ENCODE measurements at places on chromosomes 16 and 17.

GRCh38 chr16:27820646-27821345 lies 242.7 kb downstream of the GSG1L start:
- DNase-seq: no peak

- DNase-seq: peak; percentile 3
Measured at GRCh38 chr16:64089697-64090096, 1032.2 kb downstream of the CDH11 start.

GRCh38 chr16:3030222-3031212 lies 6.2 kb downstream of the BICDL2 start:
- DNase-seq: no peak

GRCh38 chr17:73566905-73567782 lies 77.1 kb downstream of the SDK2 start:
- no peak for DNase-seq

DNA sequence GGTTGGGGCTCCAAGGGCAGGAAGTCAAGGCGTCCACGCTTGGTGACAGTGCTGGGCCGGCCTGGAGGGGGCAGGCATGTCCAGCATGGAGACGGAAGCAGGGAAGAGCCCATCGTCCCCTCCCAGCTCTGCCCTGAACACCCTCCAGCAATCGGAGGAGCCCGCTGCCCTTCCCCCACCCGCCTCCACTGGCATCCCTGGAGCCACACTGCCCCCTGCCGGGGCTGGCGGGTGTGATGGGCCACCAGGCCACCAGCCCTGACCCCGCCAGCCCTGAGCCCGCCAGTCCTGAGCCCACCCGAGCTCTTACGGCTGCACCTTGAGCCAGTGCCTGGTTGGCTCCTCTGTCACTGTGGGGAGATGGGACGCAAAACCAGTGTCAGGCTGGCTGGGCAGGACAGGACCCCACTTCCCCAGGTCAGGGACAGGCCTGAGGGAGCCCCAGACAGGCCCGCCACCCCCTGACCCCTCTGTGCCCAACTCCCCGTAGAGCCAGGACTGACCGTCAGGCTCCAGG lies 4.1 kb upstream of the CDH15 start:
- peak; percentile 58 for DNase-seq

DNA sequence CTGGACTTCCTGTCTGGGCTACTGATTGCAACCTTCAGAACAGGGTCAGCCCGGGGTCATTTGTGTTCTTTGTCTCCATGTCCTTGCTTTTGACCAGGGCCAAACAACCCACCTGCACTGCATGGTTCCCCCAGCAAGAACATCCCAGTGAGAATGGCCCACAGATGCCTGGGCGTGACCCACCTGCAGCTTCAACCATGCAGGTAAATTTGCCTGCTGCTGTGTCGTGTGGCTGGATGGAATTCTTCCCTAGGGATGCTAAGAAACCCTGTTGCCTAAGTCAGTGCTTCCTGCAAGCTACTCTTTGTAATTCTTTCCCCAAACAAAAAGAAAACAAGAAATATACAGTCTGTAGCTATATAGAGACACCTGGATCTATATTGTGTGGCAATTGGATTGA lies 12.5 kb downstream of the CDH13 start:
- DNase-seq: no peak

GRCh38 chr17:67080804-67081203 lies 36.5 kb downstream of the CACNG1 start:
- no peak for DNase-seq

DNA sequence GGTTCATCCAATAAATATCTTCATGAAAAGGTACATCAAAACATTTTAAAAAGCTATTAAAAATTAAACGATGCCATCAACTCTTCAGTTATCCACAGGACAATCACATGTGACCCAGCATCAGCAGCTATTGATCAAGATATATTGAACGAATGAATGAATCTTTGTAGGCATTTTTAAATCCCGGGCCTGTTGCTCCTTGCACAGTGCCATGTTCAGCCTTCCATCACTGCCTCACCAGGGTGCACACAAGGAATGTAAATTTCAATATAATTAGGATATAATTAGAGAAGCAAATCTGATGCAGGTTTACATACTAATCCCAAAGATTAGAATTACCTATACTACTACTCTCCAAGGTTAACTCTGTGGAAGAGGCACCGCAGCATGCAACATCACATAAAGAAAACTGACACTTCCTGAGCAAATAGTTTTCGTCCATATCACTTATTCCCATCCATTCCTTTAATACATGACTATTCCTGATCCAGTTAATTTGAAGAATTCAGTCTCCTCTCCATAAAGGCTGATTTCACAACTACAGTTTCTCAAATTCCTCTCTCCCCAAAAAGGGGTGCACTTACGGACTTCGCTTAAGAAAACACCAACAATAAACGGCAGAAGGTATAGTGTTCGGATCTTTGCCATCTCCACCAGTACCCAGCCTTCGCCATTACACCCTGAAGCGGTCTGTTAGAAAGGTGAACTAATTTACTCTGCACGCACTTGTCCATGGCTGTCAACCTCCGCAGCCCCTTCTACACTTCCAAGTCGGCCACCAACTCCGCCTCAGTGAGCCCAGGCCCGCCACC lies 938 bp downstream of the NCOR1 start:
- DNase-seq: no peak

DNA sequence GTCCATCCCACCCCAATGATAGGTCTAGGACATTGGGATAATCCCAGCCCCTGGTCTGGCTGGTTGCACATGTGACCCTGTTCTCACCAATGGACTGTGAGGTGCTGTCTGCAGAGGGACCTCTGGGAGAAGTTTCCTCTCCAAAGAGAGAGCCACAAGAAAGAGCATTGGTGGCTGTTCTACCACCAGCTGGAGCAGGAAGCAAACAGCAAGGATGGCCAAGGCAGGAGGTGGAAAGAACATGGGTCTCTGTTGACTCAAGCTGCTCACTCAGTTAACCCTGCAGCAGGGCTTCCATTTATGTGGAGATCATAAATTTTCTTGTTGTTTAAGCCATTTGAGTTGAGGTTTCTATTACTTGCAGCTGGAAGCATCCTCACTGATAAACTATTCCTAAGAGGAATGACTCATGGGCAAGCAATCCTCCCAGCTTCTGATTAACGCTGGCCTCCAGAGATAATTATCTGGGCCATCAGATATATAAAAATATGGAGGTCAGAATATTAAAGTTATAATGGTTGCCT lies 52.6 kb downstream of the CYB5B start:
- DNase-seq: no peak

DNA sequence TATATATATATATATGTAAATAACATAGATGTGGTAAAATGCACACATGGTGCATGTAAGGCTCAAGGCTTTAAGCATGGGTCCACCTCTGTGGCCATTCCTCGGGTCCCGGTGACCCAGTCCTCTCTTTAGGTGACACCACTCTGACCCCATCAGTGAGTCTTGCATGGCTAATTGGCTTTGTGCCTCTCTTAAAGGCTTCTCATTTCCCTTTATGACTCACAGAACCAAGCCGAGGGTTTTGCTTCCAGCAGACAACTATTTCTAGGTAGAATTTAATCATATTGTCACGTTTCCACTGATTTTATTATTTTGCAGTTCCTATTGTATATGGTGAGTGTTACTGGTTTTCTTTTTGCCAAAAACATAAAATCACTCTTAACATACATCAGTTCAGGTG lies 59.7 kb downstream of the PLCG2 start:
- DNase-seq: no peak

DNA sequence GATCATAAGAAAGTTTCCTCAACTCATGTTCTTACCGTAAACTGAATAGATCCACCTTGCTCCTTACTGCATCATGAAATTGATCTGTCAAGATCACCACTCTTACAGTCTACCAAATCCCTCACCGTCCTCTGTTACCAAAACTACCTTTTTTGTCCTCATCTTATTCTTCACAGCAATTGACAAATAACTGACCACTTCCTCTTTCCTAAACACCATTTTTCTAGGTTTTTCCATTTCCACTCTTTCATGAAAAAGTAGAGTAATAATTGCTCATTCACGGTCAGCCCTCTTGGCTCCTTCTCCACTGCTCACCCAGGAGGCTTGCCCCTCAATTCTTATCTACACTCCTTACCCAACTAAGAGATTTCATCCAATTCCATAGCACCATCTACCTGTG lies 44.9 kb downstream of the ABCA5 start:
- DNase-seq: peak; percentile 11

DNA sequence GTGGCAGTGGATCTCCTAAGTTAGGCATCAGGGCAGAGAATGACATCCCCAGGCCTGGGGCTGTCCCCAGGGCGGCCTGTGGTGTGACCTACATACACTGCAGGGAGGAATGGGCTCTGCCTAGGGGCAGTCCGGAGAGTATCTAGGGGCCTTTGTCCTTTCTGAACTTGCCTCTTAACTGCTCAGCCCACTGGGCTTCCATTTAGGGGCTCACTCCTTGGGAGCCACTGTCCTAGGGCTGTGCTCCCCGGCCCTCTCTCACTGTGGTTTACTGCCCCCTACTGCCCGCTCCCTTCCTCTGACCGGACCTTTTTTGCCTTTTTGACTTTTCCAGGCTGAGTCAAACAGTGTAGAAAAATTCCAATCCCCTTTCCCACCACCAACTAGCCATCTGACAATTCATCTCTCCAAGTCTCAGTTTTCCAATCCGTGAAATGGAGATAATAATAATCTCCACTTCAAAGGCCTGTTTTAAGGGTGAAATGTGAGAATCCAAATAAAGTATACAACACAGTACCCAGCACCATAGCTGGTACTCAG lies 66.8 kb downstream of the DNAH3 start:
- DNase-seq: peak; percentile 38

GRCh38 chr17:78970834-78971755 lies 8.6 kb downstream of the LGALS3BP start:
- DNase-seq: peak; percentile 80

DNA sequence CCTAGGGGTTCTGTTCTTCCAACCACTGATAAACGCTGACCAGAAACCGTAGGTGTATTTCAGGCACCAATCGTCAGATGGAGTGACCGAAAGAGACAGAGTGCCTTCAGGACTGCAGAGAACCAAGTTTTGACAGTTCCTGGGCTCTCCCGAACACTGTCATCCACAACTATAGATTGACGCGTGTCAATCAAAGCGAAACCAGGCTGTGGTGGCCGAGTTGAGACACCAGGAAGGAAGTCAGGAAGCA lies 11.9 kb upstream of the AURKB start:
- peak; percentile 38 for DNase-seq

- DNase-seq: peak; percentile 71
Measured at GRCh38 chr17:28849281-28849680, 5.5 kb upstream of the ERAL1 start.

- DNase-seq: no peak
Measured at GRCh38 chr17:65772989-65773388, 211.5 kb upstream of the AXIN2 start.

- no peak for DNase-seq
Measured at GRCh38 chr17:80573701-80574100, 29.1 kb downstream of the RPTOR start.

- DNase-seq: peak; percentile 79
Measured at GRCh38 chr17:34314279-34314678, 5.0 kb upstream of the CCL8 start.

DNA sequence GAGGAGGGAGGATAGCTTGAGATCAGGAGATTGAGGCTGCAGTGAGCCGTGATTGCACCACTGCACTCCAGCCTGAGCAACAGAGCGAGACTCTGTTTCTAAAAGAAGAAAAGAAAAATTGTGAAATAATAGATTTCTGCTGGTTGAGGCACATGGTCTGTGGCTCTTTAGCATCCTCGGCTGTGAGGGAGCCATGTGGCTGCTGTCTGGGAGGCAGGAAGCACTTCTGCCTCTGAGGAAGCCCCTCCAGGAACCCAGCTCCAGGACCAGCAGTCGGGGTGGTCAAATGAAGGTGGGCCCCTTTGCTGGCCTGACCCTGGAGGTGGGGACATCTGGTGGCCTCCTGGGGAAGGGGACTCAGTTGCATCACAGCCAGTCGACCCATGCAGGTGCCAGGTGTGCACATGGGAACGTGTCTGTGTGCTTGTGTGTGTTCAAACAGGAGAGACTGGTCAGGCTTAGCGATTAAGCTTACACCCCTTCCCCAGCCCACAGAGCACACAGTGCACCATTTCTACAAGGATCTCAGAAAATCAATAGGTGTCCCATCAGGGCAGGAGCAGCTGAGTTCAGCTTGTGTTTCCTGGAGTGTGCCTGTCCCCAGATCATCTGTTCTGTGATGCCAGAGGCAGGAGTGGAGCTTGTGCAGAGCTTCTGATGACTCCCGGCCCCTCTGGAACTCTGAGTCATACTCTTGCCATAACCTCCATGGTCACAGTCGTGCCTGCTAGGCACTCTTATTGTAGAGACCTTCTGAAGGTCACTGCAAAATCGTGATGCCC lies 24.3 kb upstream of the MGAT5B start:
- DNase-seq: no peak

GRCh38 chr17:45775148-45775547 lies 9.0 kb upstream of the CRHR1 start:
- no peak for DNase-seq

DNA sequence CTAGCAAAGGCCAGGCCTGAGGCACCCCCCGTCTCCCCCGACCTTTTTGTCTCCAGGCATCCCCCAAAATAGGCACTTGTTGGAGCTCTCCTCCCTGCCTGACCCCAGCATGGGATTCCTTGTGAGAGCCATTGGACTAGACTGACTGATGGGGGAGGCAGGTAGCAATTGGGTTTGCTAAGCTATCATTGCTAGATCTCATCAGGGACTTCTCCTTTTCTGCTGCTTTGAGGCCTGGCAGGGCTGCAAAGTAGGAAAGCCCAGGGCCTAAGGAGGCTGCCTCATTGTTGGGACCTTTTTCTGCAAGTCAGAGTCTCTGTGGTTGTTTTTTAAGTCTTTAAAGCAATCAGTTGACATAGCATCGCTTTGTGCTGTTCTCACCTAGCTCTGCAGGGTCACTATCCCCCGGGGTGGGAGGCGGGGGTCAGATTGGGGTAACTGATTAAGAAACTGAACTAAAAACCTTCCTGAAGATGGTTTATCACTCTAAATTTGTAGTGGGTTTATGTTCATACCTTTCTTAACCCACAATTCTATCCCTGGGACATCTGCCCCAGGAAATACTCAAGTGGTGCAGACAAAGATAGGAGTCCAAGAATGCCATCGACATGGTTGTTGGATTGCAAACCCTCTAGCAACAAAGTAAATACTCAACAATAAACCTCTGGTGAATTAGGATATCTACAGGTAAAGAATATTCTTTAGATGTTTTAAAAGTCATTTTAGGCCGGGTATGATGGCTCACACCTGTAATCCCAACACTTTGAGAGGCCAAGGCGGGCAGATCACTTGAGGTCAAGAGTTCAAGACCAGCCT lies 28.0 kb downstream of the LLGL2 start:
- DNase-seq: no peak

GRCh38 chr16:31050280-31051030 lies 17.1 kb downstream of the STX4 start:
- DNase-seq: no peak

All from AML-193 (cell line).